Central memory CD4-positive, alpha-beta T cell (primary cell): ENCODE measurements at places on chromosomes 3 and 15.

DNA sequence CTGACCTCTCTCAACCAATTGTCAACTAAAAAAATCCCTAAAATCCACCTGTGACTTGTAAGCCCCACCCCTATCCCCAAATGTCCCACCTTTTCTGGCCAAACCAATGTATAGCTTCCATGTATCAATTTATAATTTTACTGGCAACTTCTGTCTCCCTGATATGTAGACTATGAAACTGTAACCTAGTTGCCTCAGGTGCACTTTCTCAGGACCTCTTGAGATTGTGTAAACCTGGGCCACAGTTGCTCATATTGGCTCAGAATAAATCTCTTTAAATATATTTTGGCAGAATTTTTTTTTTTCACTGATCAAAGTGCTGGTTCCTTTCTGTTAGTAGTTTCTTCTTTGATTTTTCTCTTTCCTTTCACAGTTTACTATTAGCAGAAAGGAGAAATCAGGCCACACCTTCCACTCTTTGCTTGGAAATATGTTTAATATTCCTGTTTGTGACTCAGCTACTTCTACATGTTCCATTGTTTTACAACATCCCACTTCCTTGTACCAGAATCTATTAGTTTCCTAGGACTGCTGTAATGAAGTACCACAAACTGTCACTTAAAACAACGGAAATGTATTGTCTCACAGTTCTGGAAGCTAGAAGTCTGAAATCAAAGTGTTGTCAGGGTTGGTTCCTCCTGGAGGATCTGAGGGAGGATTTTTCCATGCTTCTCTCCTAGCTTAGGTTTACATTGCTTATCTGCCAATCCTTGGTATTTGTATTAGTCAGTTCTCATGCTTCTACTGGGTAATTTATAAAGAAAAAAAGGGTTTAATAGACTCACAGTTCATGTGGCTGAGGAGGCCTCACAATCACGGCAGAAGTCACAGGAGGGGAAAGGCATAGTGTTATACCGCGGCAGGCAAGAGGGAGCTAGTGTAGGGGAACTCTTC, 801.2 kb upstream of the ARPP21 start:
- DNase-seq, result no peak

- DNase-seq, result peak; percentile 57
Observed at GRCh38 chr15:50876989-50877360, 31.5 kb upstream of the AP4E1 start.

GRCh38 chr3:3509665-3510064, 289.6 kb upstream of the LRRN1 start:
- no peak for DNase-seq

DNA sequence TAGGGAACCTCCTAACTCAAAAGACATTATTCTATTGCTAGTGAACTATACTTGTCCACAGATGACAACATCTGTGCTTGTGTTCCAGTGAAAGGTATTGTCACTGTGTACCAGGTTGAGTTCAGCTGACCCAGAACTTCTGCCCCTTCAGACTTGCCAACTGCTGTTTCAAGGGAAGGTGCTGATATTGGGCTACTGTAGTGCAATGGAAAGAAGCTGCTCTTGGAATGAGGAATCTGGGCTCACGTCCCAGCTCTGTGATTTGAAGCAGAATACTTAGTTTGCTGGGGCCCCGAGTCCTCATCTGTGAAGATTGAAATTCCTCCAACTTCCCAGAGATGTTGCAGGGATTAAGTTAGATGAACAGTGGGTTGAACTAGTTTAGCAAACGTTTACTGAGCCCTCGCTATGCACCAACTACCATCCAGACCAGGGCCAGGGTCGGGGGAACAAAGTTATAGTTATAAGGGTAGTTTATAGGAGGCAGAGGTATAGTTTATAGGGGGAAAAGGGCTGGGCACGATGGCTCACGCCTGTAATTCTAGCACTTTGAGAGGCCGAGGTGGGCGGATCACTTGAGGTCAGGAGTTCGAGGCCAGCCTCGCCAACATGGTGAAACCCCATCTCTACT, 15.9 kb upstream of the UMPS start:
- no peak for DNase-seq

GRCh38 chr15:49075881-49076280, 29.6 kb upstream of the SECISBP2L start:
- no peak for DNase-seq
